ENCODE measurements at places on chromosomes 16 and 17.

DNA sequence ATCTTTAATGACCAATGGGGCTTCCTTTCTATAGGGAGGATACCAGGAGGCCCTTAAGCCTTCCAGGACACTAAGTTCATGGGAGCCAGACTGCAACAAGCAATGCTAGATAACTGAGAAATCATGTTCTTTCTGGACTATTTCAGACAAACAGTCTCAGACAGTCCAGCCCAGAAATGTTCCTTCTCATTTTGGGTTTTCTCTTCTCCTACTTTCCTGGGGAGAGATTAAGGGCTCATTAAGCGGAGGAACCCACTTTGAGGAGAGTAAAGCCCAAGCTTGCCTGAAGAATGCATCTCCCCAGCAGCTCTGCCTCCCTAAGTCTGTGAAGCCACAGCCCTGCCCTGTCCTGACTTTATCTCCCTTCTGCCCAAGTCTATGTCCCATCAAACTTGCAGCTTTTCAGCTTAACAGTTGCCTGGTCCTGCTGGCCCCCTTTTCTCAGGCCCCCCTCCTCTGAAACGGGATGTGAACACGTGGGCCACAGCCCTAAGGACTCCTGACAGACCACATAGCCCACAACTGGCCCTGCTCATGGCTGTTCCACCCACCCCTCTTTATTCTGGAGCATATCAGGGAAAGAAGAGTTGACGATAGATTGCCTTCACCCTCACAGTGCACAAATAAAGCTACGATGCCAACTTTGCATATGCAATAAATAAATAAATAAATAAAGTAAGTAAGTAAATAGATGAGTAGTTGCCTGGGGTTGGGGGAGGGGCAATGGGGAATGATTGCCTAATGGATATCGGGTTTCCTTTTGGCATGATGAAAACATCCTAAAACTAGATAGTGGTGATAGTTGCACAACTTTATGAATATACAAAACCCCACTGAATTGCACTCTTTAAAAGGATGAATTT lies 111.0 kb downstream of the N4BP1 start:
- no peak for DNase-seq

DNA sequence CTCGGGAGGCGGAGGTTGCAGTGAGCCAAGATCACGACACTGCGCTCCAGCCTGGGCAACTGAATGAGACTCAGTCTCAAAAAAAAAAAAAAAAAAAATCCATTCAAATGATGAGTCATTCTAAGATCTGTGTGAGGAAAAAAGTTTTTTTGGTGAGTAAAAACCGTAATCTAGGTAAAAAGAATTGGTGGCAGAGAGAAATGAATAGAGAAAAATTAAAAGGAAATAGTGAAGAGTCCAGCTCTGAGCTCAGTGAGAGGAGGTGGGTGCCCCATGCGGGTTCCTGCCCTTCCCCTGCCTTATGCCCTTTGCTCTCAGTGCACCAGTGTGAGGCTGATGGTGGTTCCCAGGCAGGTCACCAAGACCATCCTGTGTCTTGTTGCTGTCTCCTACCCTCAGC lies 20.9 kb downstream of the GAN start:
- peak; percentile 31 for DNase-seq

DNA sequence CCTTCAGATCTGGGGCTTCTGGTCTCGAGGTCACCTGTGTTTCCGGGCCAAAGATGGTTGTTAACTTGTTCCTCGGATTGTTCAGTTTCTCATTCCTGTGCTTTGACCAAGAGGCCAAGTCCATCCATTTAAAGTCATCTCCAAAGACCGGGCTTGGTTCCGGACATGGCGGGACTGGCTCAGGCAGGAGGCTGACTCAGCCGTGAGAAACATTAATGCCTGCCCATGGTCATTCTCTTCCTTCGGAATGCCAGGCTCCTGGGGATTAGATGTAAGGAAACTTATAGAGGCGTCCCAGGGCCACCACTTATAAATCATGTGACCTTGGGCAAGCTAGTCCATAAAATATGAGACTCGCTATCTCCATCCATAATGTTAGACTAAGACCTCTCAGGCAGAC lies 13.6 kb upstream of the NKD1 start:
- no peak for DNase-seq

DNA sequence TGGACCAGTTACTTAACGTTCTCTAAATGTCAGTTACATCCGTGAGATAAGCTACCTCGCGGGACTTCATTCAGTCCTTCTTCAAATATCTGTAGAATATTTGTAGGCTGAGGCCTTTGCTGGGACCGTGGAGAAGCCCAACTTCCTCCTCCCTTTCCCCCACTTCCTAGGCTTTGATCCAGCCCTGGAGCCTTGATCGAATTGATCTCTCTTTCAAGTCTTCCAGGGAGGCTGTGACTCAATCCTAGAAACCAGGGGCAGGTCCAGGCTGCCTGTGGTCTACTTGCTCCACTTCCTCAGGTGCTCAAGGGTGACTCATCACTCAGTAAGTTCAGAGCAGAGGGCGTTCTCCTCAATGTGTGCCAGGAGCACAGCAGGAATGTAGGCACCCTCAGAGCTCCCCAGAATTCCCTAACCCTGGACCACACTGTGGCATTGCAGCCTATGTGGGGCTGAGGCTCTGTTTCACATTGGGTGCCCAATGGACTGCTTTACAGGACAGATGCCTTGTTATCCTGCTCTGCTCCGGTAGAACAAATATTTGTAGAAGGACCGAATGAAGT lies 11.2 kb upstream of the CEP20 start:
- DNase-seq: peak; percentile 38

DNA sequence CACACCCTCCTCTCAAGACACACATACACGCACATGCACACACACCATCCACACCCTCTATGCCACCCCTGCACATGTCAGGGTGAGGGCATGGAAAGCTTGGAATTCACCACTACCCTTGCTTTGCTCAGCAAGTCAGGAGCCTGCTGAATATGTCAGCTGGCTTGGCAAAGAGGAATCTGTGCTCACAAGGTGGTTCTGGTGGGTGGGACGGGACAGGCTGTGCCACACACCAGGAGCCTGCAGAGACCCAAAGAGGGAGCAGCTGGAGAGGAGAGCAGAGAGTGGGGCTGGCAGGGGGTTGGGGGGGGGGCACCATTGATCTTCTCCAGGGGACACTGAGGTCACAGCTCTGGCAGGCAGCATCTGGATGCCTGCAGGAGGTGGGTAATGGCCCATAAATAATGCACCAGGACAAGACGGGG lies 48.7 kb upstream of the NDRG4 start:
- no peak for DNase-seq

- DNase-seq: no peak
Measured at GRCh38 chr16:56097306-56097705, 94.0 kb upstream of the GNAO1 start.

- no peak for DNase-seq
Measured at GRCh38 chr17:50260501-50260911, 13.8 kb upstream of the TMEM92 start.

- no peak for DNase-seq
Measured at GRCh38 chr17:3197219-3197618, at the start of gene OR1A2. TSS of gene OR1A2 (plus strand) at chr17:3197519. CDS start at chr17:3197519, 0 bp downstream.

DNA sequence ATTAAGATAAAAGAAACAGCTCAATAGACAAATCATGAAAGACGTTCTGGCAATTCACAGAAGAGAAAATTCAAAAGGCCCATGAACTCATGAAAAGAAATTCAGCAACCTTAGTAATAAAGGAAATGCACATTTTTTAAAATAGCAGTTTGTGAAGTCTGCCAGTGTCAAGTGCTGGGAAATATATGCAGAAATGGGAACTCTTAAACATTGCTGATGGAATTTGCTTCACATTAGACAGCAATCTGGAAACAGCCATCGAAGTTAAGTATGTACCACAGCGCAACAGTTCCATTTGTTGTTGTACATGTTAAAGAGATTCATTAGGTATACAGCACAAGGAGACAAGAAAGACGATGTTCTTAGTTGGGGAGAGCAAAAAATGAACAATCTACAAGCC lies 319.4 kb upstream of the SALL1 start:
- no peak for DNase-seq

- DNase-seq: no peak
Measured at GRCh38 chr17:7558544-7559319, at the start of gene TNFSF13. TSS of gene TNFSF13 (plus strand) at chr17:7558750. CDS start at chr17:7559040, 290 bp downstream.

DNA sequence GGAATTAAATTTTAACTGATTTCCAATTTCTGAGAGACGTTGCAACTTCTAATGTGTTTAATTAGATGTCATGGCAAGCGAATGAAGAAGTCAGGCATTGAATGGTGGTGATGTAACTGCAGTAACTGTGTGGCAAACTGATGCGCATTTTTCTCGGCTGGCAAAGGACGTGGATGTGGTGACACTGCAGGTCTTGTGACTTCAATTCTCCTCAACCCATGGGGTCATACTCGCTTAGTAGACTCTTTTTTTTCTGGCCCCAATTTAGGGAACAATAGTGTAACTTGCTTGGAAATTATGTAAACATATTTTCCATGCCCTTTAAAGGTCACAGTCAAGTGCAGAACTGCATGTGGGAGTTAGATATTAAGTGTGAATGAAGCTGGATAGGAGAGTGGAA lies 1.9 kb upstream of the FAM20A start:
- DNase-seq: no peak

GRCh38 chr16:27583634-27584033 lies 33.7 kb downstream of the KATNIP start:
- no peak for DNase-seq

DNA sequence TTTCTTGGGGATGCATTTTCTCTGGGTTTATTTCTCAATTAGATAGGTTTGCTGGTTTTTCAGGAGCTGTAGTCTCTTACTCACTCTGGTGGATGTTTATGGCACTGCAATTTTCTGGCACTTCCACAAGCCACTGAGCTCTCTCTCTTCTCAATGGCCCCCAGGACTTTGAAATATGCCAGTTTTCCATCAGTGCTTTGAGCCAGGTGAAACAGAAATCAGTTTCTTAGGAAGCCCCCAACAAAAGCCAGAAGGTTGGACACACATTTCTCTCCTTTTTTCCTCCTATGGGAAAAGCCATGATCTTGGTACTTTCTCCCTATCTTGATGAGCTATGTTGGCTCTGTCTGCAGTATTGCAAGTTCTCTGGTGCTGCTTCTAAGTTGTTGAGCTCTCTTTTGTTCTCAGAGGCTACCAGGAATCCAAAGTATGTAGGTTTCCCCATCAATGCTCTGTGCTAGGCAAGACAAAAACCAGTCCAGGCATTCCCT lies 90.7 kb upstream of the SMIM36 start:
- DNase-seq: no peak

- no peak for DNase-seq
Measured at GRCh38 chr16:11253009-11253994, 2.7 kb downstream of the SOCS1 start.

- no peak for DNase-seq
Measured at GRCh38 chr17:12078791-12079190, 58.1 kb downstream of the MAP2K4 start.

GRCh38 chr17:49249292-49249794 lies 18.8 kb upstream of the PHOSPHO1 start:
- no peak for DNase-seq

- no peak for DNase-seq
Measured at GRCh38 chr17:46078675-46079074, 79.6 kb downstream of the STH start.

DNA sequence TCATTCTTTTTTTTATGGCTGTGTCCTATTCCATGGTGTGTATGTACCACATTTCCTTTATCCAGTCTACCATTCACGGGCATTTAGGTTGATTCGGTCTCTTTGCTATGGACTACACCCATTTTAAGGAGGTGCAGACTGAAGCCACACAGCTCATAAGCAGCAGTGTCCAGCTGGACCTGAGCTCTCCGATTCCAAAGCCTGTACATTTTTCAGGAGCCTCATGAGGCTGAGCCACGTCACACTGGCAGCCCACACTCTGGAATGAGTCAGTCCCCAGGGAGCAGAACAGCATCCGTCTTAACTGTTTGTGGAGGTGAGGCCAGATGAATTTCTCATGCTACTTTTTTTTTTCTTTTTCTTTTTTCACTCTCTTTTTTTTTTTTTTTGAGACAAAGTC lies 116.1 kb downstream of the C16orf95 start:
- DNase-seq: no peak

DNA sequence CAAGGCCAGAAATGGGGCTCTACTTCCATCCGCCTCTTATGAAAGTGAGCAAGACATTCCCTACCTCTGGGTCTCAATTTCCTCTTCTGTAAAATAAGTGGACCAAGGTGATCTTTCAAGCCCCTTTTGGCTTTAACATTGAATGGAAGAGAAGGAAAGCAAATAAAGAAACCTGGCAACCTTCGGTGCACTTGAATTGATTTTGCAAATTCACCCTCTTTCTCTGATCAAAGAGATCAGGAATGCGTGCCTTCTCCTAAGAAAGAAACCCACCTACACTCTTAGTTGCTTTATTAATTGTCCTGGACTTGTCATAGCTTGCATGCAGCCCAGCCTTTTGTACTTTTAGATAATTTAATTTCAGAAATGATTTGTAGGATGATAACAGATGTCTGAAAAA lies 3.0 kb downstream of the MSI2 start:
- DNase-seq: no peak

GRCh38 chr16:70730944-70731343 lies 45.1 kb upstream of the MTSS2 start:
- DNase-seq: no peak

DNA sequence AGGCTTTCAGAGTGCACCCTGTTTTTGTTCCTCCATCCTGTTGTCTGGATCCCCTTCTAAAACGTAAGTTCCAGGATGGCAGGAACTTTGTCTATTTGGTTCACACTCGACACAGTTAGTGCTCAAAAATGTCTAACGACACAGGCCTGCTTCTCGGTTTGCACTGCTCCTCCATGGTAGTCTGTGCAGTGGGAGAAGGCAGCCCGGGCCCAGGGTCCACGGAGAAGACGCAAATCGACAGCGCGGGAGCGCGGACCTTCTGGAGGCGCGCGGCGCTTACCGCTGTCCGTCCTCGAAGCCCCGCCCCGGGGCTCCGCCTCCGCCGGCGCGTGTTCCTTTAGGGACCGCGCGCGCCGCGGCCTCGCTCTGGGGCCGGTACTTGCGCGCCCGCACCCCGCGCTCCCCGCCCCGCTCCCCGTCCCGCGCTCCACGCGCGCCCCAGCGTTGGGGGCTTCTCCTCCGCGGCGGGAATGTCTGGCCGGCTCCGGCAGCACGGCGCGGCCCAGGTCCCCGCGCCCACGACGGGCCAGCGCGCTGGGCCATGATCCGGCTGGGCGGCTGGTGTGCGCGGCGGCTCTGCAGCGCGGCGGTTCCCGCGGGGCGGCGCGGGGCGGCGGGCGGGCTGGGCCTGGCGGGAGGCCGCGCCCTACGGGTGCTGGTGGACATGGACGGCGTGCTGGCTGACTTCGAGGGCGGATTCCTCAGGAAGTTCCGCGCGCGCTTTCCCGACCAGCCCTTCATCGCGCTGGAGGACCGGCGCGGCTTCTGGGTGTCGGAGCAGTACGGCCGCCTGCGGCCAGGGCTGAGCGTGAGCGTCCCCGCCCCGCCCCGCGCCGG lies at the start of gene NT5M:
TSS of gene NT5M (plus strand) at position 364 of the 837 bp plus-strand sequence. CDS start at position 542, 178 bp downstream.
- DNase-seq: peak; percentile 67

DNA sequence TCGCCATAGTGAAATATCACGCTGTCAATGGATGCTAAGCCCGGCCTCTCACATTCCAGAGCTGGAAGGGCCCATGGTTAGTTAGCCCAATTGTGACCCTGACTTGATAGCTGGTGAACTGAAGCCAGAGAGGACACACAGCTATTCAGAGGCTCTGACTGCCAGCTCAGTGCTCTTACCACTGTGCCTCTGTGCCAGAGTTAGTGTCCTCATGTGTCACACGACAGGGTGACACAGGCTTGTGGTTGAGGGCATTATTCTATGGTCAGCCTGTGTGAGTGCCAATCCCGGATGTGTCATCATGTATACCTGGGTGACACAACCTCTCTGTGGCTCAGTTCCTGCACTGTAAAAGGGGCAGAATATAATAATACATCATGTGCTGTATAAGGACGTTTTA lies 2.5 kb upstream of the MT1X start:
- DNase-seq: no peak

Measured in stimulated activated CD4-positive, alpha-beta T cell treated with anti-CD3 and anti-CD28 coated beads, Interleukin-12 subunit alpha, Interleukin-12 subunit beta, amount 100 ng/mL, for 24 hours (primary cell).